Left lobe of liver (tissue), 2 donors: ENCODE measurements at places on chromosomes 1 and 21. TPM values are rescaled to one million over a fixed set of nuclear protein-coding genes. Genes with fewer than 3 reads are reported as not detected.
A peak's percentile ranks its signal among the peaks of the same experiment; 100 is the strongest.

GRCh38 chr21:44838039-44838895, 20.4 kb upstream of the SUMO3 start:
- no peak for DNase-seq

The CLEC20A gene
- not detected for total RNA-seq

DNA sequence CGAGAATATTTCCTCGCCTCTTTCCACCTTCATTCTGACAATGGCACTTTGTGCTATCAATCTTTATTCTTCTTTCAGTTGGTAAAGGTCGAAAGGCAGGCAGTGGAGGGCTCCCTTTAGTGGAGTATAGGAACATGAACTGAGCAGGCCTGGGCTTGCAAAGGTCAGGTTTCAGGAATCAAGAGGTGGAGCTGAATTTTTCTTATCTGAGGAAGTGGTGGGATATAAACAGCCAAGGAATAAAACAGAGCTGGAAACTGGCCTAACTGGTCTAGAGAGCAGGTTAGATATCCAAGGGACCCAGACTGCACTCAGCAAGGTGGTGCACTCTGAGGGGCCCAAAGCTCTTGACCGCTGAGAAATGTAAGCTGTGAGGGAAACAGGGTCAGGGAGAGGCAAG, 99.1 kb downstream of the PLA2G4A start:
- DNase-seq: no peak

GRCh38 chr1:166952002-166952746, 23.2 kb downstream of the ILDR2 start:
- peak; percentile 49 for DNase-seq
